ENCODE measurements at places on chromosomes 16 and 17.

DNA sequence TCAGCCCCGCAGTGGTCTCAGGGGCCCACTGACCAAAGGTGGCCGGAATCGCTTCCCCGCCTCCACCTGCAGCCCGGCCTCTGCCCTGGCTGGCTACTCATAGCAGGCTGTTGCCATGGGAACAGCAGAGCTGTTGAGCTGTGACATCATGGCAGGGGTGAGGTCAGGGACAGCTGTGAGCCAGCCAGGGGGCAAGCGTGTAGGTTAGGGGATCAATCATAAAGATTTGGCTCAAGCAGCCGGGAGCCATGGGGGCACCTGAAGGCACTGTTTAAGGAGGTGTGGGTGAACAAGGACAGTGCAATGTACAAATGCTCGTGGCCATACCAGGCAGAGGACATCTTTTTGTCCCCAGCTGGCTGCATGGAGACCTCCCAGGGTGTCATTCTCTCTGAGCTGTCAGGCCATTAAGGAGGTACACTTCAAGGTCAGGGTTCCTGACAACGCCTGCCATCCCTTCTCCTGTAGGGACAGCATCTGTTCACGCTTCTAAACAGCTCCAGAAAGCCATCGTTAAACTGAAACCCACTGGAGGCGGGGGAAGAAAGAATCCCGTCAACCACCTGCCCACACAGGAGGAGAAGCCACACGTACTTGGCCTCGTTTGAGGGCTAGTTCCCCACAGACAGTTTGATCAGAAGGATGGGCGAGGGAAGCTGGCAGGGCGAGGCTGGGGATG lies at the start of gene CEP295NL:
Gene CEP295NL (minus strand): TSS at position 101 of the 679 bp plus-strand sequence. CDS start 1,373 bp downstream, outside the sequence.
- no peak for DNase-seq

- DNase-seq = no peak
These were observed 5.5 kb downstream of the SSTR2 start for GRCh38 chr17:73170324-73170723.

- no peak for DNase-seq
These were observed 8.8 kb downstream of the SNRNP25 start for GRCh38 chr16:62283-62967.

DNA sequence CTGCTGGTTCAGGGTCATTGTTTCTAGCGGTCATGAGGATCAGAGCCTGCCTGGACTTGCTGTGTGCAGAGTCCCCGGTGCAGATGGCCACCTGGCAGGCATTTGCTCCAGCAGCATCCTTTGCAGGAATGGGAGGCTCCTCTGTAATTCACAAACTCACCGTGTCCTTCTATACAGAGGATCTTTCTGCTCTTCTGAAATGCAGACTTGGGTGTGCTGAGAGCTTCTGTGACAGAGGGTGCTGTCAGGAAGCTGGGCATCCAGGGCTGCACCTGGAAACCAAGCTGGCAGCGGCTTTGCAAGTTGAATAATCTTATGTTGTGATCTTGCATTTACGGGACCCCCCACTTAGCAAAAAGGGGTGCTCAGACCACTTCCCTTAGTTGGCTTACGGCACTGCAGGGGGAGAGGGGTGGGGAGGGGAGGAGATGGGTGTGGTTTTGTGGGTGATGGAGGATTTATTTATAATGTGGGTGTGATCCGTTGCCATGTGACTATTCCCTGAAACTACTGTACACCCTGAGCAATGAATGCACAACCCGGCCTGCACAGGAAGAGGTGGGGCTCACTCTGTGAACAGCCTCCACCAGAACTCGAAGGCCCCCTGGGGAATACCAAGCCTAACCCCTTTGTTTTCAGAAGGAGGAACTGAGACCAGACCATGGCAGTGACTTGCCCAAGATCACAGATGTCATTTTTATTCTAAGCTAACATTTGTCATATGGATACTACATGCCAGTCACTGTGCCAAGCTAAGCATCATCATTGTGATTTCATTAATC lies 178.3 kb downstream of the PRKCB start:
- peak; percentile 24 for DNase-seq

DNA sequence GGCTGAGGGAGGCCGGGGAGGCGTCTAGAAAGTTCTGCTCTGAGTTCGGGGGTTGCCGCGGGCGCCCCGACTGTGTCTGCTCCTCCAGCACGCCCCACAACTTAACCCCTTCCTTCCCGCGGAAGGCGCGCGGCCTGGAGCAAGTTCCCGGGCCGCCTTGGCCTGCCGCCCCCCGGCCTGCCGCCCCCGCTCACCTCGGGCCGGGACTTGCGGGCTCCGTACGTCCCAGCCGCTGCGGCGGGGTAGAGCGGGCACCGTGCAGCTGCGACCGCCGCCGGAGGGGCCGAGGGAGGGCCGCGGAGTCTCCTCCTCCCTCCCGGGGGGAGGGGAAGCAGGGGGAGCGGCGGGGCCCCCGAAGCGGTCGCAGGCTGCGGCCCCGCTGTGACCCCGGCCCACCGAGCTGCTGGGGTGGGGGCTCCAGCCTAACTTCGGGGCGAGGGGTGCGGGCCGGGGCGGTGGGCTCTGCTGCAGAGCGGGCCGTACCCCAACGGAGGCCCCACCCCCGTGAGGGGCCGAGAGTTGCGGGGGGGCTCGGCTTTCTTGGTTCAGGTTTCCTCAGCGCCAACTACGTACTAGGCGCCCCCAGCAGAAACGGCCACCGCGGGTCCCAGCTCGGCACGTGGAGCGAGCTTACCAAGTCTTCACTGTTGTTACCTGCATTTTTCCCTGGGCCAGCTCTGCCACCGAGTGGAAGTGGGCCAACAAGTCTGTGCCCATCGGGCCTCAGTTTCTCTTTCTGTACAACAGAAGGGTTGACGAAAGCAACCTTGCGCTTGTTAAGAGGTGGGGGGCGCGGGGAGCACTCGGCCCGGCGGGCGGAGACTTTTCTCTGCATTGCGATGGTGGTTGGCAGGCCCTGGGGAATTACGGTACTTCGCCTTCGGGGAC lies at the start of gene CCDC102A:
Gene CCDC102A (minus strand): TSS at position 266 of the 888 bp plus-strand sequence. CDS start 7,394 bp downstream, outside the sequence.
- no peak for DNase-seq

DNA sequence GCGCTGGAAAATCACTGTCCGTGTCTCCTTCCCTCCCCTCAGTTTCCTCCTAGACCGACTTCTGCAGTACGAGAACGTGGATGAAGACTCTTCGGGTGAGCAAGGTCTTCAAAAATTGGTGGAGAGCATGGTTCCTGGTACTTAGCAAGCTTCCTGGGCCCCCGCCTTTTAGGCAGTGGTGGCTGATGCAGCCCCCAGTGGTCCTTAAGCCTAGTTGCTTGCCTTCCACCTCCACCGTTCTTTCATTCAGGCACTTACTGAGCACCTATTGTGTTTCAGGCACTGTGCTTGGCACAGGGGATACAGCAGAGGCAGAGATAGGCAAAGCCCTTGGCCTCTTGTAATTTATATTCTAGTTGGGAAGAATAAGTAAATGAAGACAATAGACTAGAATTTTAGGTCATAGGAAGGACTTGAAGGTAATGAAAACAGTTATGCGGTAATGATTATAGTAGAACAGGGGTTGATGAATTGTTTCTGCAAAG lies 767 bp downstream of the INO80E start:
- no peak for DNase-seq

- DNase-seq = no peak
These were observed 25.3 kb upstream of the BRD7 start for GRCh38 chr16:50393858-50394802.

DNA sequence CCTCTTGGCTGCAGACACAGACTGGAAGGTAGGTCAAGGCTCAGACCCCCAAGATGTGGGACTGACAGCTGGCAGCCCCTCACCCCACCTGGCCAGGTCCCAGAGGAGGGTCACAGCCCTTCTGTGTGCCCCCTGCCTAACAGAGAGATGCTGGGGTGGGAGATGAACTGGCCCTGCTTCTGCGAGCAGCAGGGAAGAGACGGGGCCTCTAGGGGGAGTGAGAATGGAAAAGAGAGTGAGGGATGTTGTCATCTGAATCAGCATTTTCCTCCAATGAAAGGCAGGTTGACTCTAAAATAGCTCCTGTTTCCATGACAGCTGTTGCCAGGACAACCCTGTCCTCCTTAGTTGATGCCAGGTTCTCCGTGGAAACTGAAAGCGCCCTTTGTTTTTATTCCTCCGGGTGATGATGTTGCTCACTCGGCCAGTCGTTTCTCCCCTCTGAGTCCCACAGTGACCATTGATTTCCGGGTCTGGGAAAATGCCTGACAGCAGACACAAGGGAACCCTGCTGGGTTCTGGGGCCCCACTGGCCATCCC lies 4.9 kb upstream of the NDRG4 start:
- DNase-seq = no peak

DNA sequence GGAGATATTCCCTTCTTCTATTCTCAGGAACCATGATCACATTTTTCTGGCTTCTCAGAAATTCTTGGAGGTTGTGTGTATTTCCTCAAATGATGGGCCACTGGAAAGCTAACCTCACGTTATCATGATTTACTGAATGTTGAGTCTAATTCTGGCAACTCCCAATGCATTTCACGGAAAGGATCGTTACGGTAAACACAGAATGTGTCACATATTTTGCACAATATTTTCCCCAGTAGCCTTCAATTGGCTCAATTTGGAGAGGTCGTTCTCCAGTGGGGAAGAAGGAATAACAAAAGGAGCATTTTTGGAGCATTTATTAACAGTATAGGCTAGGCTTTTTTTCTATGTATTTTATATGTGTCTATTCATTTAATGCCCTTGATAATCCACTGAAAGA lies 450.3 kb downstream of the HAPSTR1 start:
- DNase-seq = no peak

- DNase-seq = no peak
These were observed 40.0 kb downstream of the FAM20A start for GRCh38 chr17:68560966-68561720.

- no peak for DNase-seq
These were observed 9.8 kb downstream of the SLC7A6OS start for GRCh38 chr16:68300734-68301459.

DNA sequence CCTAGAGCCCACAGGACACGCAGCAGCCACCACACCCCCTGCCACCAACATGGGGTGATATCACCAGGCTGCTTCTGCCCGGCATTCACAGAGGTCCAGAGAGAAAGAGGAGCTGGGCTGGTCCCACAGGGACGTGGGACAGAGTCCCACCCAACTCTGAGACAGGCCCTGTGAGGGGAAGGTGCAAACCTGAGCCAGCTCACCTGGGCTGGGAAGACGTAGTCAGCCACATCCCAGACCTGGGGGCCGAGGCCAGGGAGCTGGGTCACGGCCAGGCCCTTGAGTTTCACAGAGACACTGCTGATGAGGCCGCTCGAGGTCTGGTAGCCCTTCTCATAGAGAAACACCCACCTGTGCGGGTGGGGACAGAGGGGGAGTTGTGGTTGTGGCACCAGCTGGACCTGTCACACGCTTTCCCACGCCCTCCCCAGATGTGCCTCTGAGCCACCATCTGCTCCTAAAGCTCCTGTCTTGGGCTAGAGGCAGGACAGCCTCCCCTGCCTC lies 11.2 kb downstream of the P2RX1 start:
- DNase-seq = no peak

GRCh38 chr17:48995304-48995973 lies 1.7 kb upstream of the IGF2BP1 start:
- DNase-seq = no peak

DNA sequence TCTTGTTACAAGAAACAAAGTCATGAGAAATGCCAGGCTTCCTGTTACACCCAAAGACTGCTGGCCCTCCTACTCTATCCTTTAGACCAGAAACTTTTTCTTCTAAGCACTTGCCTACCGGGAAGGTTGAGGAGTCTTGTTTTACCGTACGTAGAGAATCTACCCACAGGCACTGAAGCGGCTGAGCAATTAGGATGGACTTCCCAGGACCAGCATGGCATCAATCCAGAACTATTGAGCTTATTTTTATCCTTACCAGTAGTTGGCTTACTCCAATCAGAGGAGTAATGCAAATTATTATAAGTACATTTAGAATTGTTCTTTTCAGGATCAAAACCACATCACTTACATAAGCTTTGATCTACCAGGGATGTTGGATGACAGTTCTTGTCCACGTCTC lies 25.6 kb downstream of the CEP95 start:
- no peak for DNase-seq

- DNase-seq = no peak
These were observed 2.0 kb downstream of the SLC25A19 start for GRCh38 chr17:75287221-75287620.

- no peak for DNase-seq
These were observed 9.5 kb downstream of the HSD17B2 start for GRCh38 chr16:82044585-82044911.

DNA sequence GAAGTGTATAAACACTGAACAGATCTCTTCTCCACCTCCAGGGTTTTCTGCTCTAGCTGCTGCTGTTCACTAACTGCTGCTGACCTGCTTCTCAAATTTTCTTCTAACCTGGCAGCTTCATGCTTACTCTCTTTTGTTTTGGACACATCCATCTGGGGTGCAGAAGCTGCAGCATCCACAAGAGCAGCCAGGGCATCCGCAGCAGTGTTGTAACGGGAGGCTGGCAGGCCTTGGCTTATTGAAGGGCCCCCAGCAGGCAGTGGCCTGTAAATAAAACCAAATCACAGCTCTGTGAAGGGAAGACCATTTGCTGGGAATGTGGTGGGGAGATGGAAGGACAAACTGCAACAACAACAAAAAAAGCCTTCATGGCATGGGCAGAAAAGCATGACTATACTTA lies 62.0 kb downstream of the TTC19 start:
- DNase-seq = no peak

- no peak for DNase-seq
These were observed 48.8 kb downstream of the SDK2 start for GRCh38 chr17:73595479-73595878.

GRCh38 chr17:50153650-50154575 lies 3.4 kb upstream of the PPP1R9B start:
- DNase-seq = no peak

GRCh38 chr17:17112628-17113200 lies 70.5 kb downstream of the MPRIP start:
- no peak for DNase-seq

DNA sequence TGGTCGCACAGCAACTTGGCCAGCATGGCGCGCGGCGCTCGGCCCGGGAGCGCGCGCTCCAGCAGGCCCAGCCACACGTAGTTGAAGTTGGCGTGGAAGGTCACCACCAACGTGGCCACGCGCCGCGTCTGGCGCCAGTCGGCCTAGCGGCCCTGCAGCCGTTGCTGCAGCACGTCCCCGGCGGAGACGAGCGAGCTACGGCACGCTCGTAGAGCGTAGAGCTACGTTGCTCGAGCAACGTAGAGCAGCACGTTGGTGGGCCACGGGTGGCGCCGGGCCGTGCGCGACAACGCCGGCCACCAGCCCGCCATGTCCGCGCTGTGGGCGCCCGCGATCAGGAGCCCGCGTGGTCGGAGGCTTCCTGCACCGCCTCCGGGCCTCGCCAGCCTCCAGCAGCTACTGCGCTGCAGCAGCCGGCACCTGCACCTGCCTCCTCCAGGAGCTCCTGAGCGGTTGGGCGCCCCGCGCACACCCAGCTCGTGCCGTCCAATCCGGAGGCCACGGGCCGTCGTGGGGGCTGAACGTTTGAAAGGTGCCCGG lies 13.4 kb upstream of the SULT1A1 start:
- no peak for DNase-seq

- no peak for DNase-seq
These were observed 289.2 kb upstream of the FOXF1 start for GRCh38 chr16:86221085-86221484.
